SK-N-SH (cell line): ENCODE measurements at places on chromosomes 3 and 15. TPM values are rescaled to one million over a fixed set of nuclear protein-coding genes. Genes with fewer than 3 reads are reported as not detected.

Gene LRRC15
- 0.02 and 0.03 TPM in 2 replicates for polyA plus RNA-seq

Gene SERPINI2
- not detected in 2 replicates for polyA plus RNA-seq

Gene STRA6
- polyA plus RNA-seq: 27.9 and 31.0 TPM in 2 replicates

Gene PEX11A
- 6.1 and 7.0 TPM in 2 replicates for polyA plus RNA-seq

Gene GTF2A2
- 47.5 and 77.4 TPM in 2 replicates for polyA plus RNA-seq

Gene A4GNT
- not detected in 2 replicates for polyA plus RNA-seq

Gene GRIP2
- 0.15 and 0.26 TPM in 2 replicates for polyA plus RNA-seq

GRCh38 chr3:63519426-63519825, 133.0 kb upstream of the SNTN start:
- no peaks in the 10 kb centered on the region; the same call in 1 of the 2 replicates for H3K27me3 ChIP-seq
- no peak for DNase-seq
- no peaks in the 10 kb centered on the region for H3K4me1 ChIP-seq

DNA sequence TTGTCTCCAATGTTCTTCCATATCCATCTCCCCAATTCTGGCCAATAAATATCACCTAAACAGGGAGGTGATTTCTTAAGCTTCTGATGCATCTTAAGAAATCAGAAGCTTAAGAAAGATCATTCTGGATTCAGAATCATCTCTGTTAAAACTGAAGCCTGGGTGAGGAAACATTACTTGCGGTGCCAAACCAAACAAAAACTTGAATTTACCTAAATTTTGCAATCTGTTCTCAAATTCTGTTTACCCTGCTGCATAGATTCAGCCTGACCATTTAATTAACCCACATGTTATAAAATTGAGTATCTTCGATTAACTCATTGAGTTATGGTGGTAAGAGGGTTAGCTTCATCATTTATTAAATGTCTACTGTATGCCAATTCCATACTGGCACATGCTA, 204.4 kb upstream of the ZNF385D start:
- no peak for DNase-seq
- no peak overlapping the region for H3K27ac ChIP-seq
- no peaks in the 10 kb centered on the region for H3K36me3 ChIP-seq
- H3K27me3 ChIP-seq: no peaks in the 10 kb centered on the region

DNA sequence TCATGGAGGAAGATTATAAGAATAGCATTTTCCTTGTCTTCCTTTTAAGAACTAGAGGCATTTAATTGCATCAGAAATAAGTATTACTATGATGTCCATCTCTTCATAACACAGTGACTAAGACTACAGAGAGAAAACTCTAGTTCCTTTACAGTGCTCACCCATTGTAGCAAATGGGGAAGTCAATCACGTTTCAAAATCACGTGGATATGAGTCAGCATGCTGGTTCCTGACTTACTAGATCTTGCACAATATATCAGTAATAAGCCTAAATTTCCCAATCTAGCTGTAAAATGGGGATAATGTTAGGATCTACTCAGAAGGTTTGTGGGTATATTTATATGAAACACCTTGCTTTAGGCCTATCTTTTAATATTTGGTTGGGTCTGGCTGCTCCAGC, 254.8 kb upstream of the EOMES start:
- no peak for DNase-seq
- H3K4me1 ChIP-seq: no peaks in the 10 kb centered on the region
- H3K36me3 ChIP-seq: no peaks in the 10 kb centered on the region
- no peak overlapping the region for H3K4me3 ChIP-seq
- no peak overlapping the region for H3K27ac ChIP-seq

DNA sequence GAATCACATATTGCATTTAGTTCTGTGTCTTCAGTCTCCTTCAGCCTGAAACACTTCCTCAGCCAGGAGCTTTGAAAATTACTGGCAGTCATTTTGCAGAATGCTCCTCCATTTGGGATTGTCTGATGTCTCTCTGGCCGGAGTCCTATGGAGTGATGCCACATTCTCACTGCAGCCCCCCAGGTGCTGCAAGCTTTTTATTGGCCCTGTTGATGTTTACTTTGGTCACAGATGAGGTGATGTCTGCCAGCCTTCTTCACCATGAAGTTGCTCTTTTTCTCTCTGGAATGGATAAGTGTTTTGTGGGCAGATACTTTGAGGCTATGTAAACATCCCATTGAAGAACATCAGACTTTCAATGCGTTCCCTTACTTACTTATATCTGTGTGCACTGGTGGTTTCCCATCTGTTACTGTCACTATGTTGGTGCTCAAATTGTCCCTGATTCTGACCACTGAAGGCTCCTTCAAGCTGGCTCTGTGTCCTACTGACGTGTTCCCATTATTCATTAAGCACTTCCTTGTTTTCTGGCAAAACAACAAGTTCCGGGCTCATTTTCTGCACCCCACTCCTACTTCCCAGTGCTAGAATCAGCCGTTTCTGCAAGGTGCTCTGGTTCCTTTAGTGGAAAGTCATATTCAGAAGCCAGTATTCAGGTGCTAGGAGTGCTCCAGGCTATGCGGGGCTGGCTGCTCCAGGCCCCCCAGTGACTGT, 1.4 kb upstream of the CLEC3B start:
- no peaks in the 10 kb centered on the region for H3K36me3 ChIP-seq
- no peaks in the 10 kb centered on the region for H3K27me3 ChIP-seq
- no peak for DNase-seq

- H3K27me3 ChIP-seq: no peaks in the 10 kb centered on the region
- no peak overlapping the region for H3K4me3 ChIP-seq
- no peak overlapping the region for H3K27ac ChIP-seq
- no peaks in the 10 kb centered on the region for H3K36me3 ChIP-seq
Observed at GRCh38 chr3:61858054-61858453, 296.7 kb downstream of the PTPRG start.

GRCh38 chr3:56975567-56975966, 84.9 kb upstream of the SPATA12 start:
- no peaks in the 10 kb centered on the region for H3K36me3 ChIP-seq
- H3K4me3 ChIP-seq: no peak overlapping the region
- no peak overlapping the region for H3K27ac ChIP-seq
- H3K27me3 ChIP-seq: no peaks in the 10 kb centered on the region

DNA sequence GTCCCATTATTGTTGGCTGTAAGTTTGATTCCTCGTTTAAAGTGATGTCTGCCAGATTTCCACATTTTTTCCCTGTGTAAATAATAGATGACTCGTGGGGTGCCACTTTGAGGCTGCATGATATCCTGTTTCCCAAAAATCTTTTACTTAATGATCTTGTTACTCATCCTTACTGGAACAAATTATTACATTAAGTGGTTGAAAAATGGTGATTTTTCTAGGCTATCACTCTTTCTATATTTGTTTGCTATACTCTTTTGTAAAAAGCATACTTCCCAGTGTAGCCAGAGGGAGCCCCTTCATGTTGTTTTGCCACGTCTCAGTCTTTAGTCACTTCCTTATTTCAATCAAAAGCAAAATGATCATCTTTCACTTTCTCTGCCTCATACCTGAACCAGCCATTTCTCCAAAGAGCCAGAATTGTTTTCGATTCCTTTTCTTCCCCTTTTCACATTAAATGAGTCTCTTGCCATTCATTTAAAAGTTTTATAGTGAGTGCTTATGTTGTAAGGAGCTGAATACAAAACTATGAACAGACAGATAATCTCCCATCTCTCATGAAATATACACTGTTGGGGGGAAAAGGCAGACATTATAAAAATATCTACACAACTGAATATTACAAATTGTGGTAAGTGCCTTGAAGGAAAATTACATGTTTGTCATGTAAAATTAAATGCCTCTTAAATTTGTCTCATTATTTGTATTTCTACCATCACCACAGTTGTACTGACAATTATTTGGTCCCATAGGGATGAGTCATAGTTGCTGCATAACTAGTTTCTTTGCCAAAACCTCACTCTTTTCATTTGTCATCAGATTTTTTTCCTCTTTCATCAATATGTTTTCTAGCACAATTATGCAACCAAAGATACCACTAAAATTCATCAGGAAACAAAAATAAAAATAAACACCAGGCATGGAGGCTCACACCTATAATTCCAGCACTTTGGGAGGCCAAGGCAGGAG, 41.5 kb downstream of the ADGRG7 start:
- DNase-seq: no peak
- H3K27me3 ChIP-seq: no peaks in the 10 kb centered on the region
- peak overlapping the region; percentile 36; the same call in 1 of the 2 replicates for H3K4me3 ChIP-seq

- no peak for DNase-seq
- H3K27ac ChIP-seq: no peak overlapping the region
- H3K4me3 ChIP-seq: no peak overlapping the region
- peaks cover 4% of the 10 kb centered on the region for H3K36me3 ChIP-seq
Observed at GRCh38 chr3:155179966-155180757, 100.0 kb downstream of the MME start.

GRCh38 chr15:71761649-71762048, 48.7 kb upstream of the NR2E3 start:
- peak overlapping the region; percentile 59 for H3K27ac ChIP-seq
- no peak for DNase-seq
- H3K4me1 ChIP-seq: no peaks in the 10 kb centered on the region
- no peaks in the 10 kb centered on the region for H3K27me3 ChIP-seq
- H3K4me3 ChIP-seq: no peak overlapping the region
- peaks cover 30% of the 10 kb centered on the region for H3K36me3 ChIP-seq
